ENCODE measurements at places on chromosomes 7 and 10.

GRCh38 chr7:35735396-35735795 is 40.5 kb upstream of the HERPUD2 start:
- DNase-seq = no peak

DNA sequence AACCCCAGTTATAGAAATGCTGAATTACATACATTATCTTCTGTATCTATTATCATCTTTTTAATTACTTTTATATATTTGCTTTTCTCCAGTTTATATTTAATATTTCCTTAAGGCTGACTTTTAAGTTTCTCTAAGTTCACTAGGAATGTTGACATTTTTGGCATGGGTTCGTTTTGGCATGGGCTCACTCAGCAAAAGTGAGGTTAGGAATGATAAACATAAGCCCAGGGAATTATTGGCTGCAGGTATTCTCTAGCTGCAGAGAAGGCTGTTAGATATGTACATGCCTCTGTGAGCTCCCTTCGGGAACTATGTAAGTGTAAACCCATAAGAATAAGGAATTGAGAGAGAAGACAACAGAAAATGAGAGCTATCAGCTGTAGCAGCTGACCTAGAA is 63.6 kb upstream of the RAB18 start:
- no peak for DNase-seq

GRCh38 chr10:133245439-133246235 is 8.0 kb downstream of the VENTX start:
- DNase-seq = no peak

DNA sequence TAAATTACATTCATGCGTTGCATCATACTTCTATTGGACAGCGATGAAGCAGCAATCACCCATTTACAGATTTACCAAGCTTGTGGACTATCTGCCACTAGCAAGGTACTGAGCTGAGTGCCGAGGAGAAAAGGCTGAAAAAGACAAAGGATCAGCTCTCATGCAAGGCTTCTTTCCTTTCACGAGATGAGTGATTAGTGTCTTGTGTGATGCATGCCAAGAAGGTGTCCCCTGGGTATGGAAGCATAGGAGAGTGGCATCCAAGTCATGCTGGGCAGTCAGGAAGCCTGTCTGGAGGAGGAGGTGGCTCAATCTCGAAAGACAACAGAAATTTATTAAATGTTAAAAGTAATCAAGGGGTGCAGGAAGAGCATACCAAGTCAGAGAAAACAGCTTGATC is 40.9 kb downstream of the ACSM6 start:
- DNase-seq = no peak

- DNase-seq = no peak
Observed at GRCh38 chr10:59902016-59902415, 4.3 kb downstream of the CCDC6 start.

- DNase-seq = no peak
Observed at GRCh38 chr10:127534074-127534473, 15.0 kb upstream of the NPS start.

GRCh38 chr10:7168414-7168813 is 242.4 kb downstream of the SFMBT2 start:
- no peak for DNase-seq

GRCh38 chr10:84184517-84184916 is 9.8 kb upstream of the CDHR1 start:
- DNase-seq = no peak
